LHCN-M2 (cell line): ENCODE measurements at places on chromosomes 6 and 20. TPM values are rescaled to one million over a fixed set of nuclear protein-coding genes. Genes with fewer than 3 reads are reported as not detected.

ZNFX1 gene
- total RNA-seq: 42.9 and 55.8 TPM in 2 replicates

QKI gene
- 84.7 and 122 TPM in 2 replicates for total RNA-seq

KCNK16 gene
- total RNA-seq: not detected in 2 replicates

TFAP2D gene
- not detected in 2 replicates for total RNA-seq

PNPLA1 gene
- total RNA-seq: not detected in 2 replicates

C6orf132 gene
- 0.45 and 0.75 TPM in 2 replicates for total RNA-seq

FAM184A gene
- total RNA-seq: 0.29 and 0.51 TPM in 2 replicates

NRN1 gene
- 40.7 and 41.2 TPM in 2 replicates for total RNA-seq
